NCI-H82 (cell line): ENCODE measurements at places on chromosomes 1 and 21.

- no peak for DNase-seq
Observed at GRCh38 chr1:224450561-224451350, 16.2 kb upstream of the WDR26 start.

GRCh38 chr1:223421676-223422075 lies 28.5 kb downstream of the CCDC185 start:
- no peak for DNase-seq

DNA sequence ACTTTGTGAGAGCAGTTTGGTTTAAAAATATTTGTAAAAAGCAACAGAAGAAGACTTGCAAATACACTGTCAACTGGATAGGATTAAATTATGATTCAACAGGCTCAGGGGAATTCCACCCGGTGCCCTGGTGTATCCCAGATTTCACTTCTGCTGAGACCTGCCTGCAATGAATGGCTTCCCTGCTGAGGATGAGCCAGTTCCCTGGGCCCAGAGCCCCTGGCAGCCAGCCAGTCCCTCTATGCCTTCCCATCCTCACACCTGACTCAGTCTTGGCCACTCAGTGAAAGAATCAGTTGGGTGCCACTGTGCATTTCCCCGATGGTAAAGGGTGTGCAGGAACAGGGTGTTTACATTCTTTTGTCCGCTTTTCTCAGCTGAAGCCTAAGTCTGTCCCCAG lies 64.4 kb downstream of the KCTD3 start:
- DNase-seq = peak; percentile 68

DNA sequence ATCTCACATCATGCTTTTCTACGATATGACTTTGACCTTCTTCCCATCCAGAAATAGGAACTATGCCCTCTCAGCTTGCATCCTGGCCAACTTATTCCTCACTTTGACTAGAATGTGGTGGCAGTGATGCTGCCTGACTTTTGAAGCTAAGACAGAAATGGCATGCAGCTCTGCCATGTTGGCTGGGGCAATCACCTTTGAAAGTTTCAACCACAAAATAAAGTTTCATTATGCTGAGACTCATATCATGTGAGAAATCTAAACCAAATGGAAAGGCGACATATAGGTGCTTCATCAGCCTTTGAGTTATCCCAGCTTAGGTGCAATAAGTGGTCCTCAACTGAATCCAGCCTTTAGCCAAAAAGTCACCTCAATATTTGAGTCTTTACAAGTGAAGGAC lies 370.0 kb upstream of the CHRM3 start:
- no peak for DNase-seq

DNA sequence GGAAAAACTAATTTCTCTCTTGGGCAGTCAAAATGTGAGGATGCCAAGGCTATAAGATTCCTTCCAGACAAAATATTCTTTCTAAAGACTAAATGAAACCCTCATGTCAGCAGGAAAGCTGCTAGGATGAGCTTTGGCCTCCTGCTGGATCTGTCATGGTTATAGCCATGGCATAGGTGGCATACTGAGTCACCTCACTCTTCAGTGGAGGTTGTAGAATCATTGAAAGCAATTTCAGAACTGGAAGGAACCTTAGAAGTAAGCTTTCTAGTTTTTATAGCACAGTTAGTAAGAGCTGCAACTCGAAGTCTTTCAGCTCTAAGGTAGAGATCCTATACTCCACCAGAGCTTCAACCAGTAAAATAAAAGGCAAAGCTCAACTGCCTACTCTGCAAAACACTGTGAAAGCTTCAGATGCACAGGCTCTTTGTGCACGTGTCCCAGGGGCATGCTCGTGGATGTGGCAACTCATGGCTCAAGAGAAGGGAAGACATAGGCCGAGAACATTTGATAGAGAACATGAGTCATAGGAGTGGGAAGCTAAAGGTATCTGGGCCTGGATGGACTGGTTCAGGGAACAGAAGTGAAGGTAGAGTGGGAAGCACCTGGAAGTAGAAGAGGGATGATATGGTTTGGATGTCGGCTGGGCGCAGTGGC lies 5.8 kb downstream of the AVPR1B start:
- DNase-seq = no peak

- peak; percentile 73 for DNase-seq
Observed at GRCh38 chr1:156767879-156768604, 707 bp downstream of the PRCC start.

- DNase-seq = no peak
Observed at GRCh38 chr1:20266141-20266540, 24.5 kb upstream of the VWA5B1 start.

DNA sequence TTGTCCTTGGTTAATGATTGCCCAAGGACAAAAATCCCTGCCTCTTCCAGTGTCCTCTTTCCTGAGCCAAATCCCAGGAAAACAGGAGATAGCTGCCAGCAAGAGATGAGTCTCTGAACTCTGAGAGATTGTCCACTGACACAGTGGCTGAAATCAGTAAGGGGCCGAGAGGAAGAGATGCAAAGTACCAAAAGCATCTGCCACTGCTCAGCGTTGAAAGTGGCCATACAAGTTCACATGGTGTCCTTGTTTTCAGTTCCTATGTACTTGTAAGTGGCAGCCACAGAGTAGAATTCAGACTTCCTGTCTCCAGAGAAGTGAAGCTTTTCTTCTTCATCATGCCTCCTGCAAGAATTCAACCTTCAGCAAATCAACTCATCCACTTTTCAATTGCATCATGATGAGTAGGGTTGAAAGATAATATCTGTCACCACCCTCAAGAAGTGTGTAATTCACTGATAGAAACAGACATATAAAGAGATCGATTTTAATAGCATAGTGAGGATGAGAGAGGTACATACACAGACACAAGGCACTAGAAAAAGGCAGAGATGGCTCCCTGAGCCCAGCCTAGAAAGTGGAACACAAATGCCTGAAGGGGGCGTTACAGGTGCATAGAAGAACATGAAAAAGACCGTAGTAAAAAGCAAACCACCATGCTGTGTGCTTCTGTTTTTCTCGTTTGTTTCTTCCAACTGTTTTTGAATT lies 185.8 kb downstream of the MRPL39 start:
- peak; percentile 83 for DNase-seq

DNA sequence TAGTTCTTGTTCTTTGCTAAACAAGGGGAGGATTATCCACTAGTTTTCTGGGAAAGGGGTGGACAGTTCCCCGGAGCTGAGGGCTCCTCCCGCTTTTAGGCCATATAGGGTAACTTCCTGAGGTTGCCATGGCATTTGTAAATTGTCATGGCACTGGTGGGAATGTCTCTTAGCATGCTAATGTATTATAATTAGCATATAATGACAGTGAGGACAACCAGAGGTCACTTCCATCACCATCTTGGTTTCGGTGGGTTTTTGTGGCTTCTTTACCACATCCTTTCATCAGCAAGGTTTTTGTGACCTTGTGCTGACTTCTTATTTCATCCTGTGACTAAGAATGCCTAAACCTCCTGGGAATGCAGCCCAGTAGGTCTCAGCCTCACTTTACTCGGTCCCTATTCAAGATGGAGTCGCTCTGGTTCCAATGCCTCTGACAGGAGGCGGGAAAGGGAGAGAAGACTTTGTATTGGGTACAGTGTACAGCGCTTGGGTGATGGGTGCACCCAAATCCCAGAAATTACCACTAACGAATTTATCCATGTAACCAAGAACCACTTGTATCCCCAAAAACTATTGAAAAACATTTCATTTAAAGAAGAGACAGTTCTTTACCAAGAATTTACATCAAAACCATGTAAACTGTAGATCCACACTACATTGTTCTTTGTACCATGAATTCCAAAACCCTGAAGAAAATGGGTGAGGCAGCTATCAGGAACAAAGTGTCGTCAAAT lies 8.7 kb upstream of the SLC2A5 start:
- DNase-seq = no peak

DNA sequence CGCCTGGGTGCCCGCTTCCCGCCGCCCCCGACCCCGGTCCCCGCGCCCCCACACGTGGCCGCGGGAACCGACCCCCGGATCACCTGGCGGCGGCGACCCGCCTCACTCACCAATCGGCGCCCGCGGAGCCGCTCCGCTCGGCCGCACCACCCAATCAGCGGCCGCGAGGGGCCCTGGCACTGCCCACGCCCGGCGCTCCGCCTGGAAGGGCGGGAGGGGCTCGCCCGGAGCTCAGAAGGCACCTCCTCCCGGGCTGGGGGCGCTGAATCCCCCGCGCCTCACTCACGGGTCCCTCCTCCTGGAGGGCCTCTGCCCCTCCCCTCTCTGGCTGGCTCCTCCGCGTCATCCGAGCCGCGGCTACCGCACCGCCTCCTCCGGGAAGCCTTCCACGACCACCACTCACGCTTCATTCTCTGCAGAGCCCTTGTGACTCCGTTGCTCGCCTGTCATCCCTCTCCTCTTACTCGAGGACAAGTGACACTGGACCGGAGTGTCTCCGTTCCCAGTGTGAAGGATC lies 374 bp downstream of the SH2D5 start:
- DNase-seq = peak; percentile 95

DNA sequence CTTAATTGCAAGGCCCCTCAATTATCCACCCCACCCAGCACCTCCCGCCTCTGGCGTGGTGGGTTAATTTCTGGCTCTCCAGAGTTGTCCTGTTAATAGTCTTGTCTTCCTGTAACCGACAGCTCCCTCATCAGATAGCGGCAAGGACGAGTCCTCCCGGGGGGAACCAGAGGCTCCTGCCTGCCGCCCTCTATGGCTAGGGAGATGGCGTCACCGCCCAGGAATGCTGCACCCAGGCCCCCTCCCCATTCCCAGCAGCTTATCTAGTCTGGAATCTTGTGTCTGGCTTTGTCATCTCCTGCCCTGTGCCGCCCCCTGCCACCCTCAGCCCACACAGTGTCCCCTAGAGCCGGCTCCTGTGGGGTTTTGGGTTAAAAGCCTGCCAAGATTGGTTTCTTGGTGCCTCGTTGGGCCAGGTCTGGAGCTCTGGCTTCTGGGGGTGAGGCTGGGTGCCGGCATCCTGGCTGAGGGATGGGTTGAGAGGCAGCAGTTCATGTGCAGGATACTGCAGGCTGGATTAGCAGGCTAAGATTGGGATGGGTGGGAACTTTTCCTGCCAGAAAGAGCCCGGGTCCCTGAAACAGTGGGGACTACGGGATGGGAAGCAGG lies 48.8 kb downstream of the EDN2 start:
- peak; percentile 39 for DNase-seq

DNA sequence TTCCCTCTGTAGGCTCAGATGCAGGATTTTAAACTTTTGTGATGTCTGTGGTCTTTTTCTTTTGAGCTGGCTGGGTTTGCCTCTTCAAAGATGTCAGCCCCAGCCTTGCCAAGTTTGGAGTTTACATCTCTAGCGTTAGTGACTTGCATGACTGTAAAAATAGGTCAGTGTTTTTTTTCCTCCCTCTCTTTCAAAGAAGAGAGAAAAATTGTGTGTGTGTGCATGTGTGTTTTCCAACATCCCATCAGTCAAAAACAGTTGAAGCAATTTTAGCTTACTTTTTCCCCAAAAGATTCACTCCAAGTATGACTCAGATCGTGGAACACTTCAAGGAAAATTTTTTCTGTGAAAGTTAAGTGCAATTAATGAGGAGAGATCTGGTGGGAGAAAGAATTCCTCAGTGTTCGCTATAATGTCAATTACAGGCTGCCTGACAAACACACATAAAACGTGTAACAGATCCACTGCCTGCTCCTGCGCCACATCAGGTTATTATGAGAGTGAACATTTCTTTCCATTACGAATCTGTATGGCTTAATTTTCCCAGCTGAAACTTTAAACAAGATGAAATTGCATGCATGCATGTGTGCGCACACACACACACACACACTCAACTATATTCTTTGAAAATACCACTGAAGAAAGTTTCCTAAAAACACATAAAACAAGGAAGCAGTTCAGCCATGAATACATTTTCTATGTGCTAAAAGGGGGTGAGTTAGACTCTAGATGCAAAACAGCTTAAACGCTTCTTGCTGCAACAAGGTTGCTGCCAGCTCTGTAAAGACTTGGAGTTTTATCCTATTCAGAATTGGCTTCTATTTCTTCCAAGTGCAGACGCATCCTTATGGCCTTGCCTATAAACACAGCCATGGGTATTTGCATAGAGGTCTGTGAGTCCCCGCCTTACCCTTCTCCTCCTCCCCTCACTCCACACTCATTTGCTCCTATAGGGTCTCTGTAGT lies 55.5 kb downstream of the TLR5 start:
- no peak for DNase-seq

- peak; percentile 30 for DNase-seq
Observed at GRCh38 chr1:69221524-69221923, 346.2 kb upstream of the LRRC7 start.

DNA sequence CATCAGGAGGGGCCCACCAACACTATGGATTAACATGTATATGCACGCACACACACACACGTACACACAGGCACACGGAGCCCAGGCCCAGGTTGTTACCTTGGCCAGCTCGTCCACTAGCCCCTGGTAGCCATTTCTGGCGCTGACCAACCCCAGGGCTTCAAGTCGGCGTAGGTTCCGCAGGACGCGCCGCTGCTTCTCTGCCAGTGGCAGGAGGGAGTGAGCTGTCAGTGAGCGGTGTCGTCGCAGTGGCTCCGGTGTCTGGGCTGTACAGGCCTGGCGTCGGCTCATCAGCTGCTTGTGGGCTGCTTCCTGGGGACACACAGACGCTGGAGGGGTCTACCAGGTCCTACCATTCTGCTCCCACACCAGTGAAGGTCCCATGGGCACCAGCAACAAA lies 29.4 kb upstream of the MEF2D start:
- no peak for DNase-seq

- no peak for DNase-seq
Observed at GRCh38 chr1:182630586-182630985, 26.4 kb upstream of the RGS16 start.

- DNase-seq = no peak
Observed at GRCh38 chr1:221863635-221864034, 121.7 kb upstream of the DUSP10 start.

- DNase-seq = no peak
Observed at GRCh38 chr1:29832936-29833335, 596.6 kb downstream of the PTPRU start.

DNA sequence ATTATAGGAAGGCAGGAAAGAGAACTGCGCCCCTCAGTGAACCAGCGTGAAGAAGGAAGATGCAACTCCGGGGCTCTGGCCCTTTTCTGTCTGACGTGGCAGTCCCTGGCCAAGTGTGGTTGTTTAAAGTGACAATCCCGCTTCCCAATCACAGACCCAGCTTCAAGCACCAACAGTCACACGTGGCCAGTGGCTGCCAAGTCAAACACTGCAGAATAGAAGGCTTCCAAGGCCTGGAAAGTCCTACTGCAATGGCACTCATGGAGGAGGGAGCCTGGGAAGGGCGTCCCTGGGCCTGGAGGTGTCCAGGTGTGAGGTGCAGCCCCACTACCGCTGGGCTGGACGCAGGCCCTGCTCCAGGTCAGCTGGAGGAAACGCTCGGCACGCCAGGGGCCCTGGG lies 143.8 kb downstream of the CASZ1 start:
- no peak for DNase-seq

- DNase-seq = no peak
Observed at GRCh38 chr1:24348196-24348595, 29.0 kb downstream of the GRHL3 start.

GRCh38 chr1:198667186-198667585 lies 28.3 kb downstream of the PTPRC start:
- DNase-seq = no peak

- peak; percentile 59 for DNase-seq
Observed at GRCh38 chr1:54480525-54480848, 67.5 kb upstream of the ACOT11 start.

GRCh38 chr1:27887215-27888021 lies 15.1 kb downstream of the THEMIS2 start:
- no peak for DNase-seq

- no peak for DNase-seq
Observed at GRCh38 chr1:20494609-20495311, 8.8 kb upstream of the CAMK2N1 start.
